CD8-positive, alpha-beta memory T cell (primary cell): ENCODE measurements at places on chromosomes 4 and X. TPM values are rescaled to one million over a fixed set of nuclear protein-coding genes. Genes with fewer than 3 reads are reported as not detected.
A peak's percentile ranks its signal among the peaks of the same experiment; 100 is the strongest.

- no peak for DNase-seq
These were observed 192.9 kb upstream of the RBPJ start for GRCh38 chr4:26127851-26128337.

DNA sequence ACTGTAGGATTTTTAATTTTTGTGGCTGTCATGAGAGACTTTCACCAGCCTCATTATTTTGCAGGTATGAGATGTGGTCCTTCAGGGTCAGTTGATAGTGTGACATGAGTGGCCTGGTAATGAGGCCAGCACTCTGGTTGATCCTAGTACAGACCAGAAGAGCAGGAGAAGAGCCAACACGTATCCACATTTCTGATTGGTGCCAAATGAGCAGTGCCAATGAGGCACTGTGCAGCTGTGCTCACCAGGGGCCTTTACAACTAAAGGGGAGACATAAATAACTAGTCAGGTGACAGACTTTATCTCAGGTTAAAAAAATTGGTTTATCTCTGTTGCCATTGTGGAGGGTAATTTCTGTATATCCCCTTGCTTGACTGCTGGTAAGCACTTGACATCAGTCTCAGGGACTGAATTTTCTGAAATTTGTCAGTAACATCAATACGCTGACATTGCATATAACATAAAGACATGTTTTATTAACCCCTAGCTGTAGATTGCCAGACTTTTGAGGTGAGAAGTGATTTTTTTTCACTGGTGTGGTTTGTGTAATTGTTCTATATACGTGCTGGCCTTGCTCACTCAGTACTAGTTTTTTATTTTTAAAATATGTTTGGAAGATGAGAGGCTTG lies 101.2 kb downstream of the AFF1 start:
- DNase-seq = no peak

DNA sequence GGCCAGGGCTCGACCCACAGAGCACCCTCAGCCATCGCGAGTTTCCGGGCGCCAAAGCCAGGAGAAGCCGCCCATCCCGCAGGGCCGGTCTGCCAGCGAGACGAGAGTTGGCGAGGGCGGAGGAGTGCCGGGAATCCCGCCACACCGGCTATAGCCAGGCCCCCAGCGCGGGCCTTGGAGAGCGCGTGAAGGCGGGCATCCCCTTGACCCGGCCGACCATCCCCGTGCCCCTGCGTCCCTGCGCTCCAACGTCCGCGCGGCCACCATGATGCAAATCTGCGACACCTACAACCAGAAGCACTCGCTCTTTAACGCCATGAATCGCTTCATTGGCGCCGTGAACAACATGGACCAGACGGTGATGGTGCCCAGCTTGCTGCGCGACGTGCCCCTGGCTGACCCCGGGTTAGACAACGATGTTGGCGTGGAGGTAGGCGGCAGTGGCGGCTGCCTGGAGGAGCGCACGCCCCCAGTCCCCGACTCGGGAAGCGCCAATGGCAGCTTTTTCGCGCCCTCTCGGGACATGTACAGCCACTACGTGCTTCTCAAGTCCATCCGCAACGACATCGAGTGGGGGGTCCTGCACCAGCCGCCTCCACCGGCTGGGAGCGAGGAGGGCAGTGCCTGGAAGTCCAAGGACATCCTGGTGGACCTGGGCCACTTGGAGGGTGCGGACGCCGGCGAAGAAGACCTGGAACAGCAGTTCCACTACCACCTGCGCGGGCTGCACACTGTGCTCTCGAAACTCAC lies 3.6 kb downstream of the MID1IP1 start:
- peak; percentile 17 for DNase-seq

DNA sequence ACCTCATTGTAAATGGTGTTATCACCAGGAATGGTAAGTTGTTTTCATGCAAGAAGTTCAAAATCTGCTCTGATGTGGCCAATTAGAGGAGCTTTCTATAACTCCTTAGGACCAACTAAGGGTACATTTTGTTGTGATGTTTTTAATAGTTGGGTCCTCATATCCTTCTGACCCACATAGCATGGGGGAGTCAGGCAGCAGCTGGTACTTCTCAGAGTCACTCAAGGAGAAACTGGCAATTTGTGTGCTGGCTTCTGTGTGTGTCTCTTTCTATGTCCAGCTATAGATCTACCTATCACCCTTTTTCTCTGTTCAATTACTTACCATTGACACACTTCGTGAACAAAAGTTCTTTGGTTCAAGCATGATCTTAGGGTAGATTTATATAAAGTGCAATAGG lies 194.3 kb upstream of the TENM3 start:
- no peak for DNase-seq

DNA sequence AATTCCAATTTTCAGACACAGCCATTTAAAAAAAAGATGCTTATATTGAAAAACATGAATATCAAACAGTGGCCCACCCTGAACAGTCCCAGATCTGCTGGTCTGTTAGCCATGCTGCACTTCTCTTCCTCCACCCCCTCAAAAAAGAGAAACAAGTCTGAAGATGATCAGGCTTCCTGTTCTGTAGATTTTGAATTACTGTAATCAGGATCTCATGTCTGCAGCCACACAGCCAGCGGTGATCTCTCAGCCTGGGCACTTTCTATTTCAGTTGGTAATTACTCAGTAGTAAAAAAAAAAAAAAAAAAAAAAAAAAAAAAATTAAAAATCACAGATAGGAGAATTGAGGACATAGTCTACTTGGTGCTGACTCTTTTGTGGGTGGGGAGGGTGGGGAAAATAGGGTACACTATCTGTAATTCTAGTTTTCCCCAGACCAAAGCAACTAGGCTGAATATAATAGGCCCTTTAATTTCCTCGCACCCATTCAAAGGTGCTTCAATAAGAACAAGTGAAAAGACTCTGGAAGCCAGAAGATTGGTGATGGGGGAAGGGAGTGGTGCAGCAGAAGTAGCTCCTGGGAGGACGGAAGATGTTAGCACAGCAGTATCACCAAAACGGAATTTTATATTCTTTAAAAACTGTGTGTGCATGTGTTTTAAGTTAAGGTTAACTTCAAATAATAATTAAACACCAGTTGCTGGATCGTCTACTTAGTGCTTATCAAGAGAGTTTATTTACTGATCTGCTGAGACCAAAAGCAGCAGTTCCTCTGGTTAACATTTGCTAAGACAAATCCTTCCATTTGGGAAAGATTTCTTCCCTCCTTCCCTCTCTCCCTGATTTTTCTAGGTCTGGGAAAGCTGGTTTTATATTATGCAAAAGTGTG lies 47.0 kb downstream of the SPRY1 start:
- DNase-seq = no peak

GRCh38 chr4:24632011-24632410 lies 47.7 kb upstream of the DHX15 start:
- DNase-seq = no peak

GRCh38 chr4:52989865-52990264 lies 127.7 kb downstream of the RASL11B start:
- no peak for DNase-seq

GRCh38 chrX:46543441-46543840 lies 1.8 kb downstream of the ZNF674 start:
- DNase-seq = no peak

DNA sequence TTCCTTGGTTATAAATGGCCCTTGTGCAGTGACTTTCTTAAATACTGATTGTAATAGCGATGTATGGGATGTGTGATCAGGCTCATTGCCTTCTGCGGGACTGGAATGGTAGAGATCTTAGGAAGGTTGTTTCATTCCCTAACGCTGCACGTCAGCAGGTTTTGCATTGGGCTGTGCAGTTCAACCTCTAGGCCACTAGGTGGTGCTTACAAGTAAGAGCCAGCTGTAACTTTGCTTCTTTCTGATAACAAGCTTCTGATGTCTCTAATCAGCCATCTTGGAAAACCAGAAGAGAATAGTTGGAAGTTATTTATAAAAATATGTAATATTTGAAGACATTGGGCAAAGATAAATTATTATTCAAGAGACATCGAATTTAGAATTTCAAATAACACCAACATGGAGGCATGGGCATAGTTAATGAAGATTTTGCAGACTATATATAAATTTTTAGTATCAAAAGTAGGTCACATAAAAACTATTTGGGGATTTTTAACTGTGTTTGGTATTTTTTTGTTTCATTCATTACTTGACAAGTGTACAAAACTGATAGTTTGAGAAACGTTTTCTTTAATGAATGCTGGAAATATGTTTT lies 339.7 kb upstream of the PCDH7 start:
- DNase-seq = no peak

DNA sequence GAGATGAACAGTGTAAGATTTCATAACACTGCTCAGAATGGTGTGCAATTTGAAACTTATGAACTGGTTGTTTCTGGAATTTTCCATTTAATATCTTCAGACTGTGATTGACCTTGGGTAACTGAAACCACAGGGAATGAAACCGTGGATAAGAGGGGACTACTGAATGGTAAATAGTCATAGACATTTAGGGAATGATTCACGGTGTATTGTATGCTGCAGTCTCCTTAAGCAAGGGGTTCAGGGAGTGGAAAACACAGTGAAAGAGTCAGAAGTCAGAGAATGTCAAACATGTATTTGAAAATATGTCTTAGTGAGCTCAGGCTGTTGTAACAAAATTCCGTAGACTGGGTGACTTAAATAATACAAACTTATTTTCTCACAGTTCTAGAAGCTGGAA lies 398.2 kb upstream of the DIPK2B start:
- DNase-seq = no peak

GRCh38 chr4:148052448-148052847 lies 320.6 kb downstream of the ARHGAP10 start:
- peak; percentile 58 for DNase-seq

DNA sequence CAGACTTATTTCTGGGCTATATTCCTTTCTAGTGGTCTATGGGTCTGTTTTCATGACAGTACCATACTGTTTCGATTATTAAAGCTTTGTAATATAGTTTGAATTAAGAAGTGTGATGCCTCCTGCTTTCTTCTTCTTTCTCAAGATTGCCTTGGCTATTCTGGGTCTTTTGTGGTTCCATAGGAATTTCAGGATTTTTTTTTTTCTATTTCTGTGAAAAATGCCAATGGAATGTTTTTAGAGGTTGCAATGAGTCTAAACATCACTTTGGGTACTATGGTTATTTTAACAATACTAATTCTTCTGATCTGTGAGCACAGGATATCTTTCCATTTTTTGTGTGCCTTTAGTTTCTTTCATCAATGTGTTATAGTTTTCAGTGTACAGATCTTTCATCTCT lies 204.3 kb upstream of the HCCS start:
- no peak for DNase-seq

DNA sequence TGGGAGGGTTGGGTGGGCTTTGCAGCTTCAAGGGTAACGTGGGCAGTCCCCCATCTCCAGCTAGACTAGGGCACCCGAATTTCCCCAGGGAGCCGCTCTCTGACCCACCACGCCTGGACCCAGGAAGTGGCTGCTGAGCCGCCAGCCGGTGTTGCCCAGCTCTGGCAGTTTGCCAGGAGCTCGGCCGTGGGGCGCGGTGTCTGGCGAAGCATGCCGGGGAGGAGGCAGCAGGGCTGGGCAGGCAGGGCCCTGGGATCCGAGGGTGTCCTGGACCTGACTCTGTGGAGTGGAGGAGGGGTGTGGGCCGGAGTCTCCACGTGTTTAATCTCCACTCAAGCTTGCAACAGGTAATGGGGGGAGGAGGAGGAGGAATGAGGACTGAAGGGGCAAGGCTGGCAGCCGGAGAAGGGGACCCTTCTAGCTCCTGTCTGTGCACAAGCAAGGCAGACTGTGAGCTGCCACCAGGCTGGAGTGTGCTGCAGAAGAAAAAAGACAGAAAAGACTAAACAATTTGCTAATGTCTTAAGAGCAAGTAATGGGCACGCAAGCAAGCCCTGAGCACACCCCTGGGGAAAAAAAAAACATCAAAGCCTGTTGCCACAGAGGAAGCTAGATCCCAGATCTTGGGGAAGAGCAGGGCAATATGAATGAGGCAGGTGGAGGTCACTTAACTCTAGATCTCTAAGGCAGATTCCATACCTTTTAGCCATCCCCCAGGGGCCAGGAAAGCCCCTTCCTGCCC lies 2.4 kb downstream of the LONRF3 start:
- DNase-seq = peak; percentile 47

- DNase-seq = no peak
These were observed 38.6 kb upstream of the TMEM131L start for GRCh38 chr4:153427363-153428071.

- DNase-seq = no peak
These were observed 72.1 kb downstream of the KLHL34 start for GRCh38 chrX:21586001-21586400.

DNA sequence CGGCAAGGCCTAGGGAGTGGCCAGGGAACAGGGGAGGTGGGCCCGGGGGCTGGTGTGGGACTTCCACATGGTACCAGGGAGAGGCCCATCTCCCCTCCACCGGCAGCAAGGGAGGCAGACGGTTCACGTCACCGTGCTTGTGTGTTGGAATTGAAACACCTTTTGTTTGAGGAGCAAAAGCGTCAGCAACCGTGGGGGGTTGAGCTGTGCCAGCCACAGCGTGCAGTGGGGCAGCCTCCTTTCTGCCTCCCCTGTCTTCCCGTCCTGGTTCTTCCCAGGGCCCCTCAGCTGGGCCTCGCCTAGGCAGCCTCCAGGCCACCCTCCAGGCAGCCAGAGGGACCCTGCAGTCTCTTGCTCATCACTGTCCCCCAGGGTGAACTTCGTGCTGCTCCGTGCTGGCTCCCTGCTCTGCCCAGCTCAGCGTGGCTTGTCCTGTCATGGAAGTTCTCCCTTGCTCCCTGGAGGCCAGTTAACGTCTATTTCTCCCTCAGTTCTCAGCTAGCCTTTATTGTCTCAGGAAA lies 32.1 kb upstream of the HGFAC start:
- DNase-seq = no peak

The GABRE gene
- total RNA-seq = not detected

The GYG2 gene
- not detected for total RNA-seq

The CDX4 gene
- not detected for total RNA-seq

The DEFB131A gene
- not detected for total RNA-seq

The FAM184B gene
- total RNA-seq = 0.02 TPM

The SLC10A4 gene
- total RNA-seq = not detected
